ENCODE measurements at places on chromosomes 6 and 20. TPM values are rescaled to one million over a fixed set of nuclear protein-coding genes. Genes with fewer than 3 reads are reported as not detected.

RALGAPA2 gene
- total RNA-seq = 33.6 TPM

ADGRF5 gene
- total RNA-seq = not detected

FAM83C gene
- not detected for total RNA-seq

SYNJ2 gene
- 17.2 TPM for total RNA-seq

GRCh38 chr20:60058879-60059278, 100.7 kb downstream of the CDH26 start:
- DNase-seq = no peak

- no peak for DNase-seq
Measured at GRCh38 chr6:38024908-38025307, 205.4 kb downstream of the ZFAND3 start.

DNA sequence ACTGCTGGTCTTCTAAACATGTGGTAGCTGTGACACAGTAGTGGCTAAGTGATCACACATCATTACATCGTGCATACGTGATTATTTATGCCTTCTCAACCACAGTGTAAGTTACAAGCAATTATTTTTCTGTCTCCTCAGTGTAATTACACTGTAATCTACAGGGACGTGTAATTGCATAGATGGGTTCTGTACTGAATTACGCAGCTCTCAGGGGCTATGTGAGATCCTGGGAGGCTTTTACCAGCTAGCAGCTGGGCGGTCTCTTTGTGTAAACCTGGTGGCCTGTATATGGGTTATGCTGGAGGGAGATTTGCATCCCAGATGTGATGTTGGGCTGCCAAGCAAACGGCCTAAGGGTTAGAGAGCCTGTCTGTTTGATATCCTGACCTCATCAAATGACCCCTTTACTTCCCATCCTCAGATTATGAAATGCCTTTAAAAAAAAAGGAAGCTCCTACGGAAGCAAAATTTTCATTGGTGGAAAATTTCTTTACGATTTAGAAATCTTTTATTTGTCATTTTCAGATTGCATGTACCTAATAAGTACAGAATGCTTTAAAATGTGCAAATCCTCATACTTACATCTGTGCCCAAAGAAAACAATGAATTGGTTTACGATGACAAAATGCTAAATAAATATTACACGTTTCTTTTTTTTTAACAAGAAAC, 402.8 kb upstream of the JAG1 start:
- DNase-seq = no peak

- no peak for DNase-seq
Measured at GRCh38 chr6:43128926-43129325, 42.1 kb upstream of the SRF start.

GRCh38 chr6:11785774-11786579, 7.4 kb upstream of the ADTRP start:
- DNase-seq = peak; percentile 34

GRCh38 chr6:56526860-56527544, 115.7 kb downstream of the DST start:
- no peak for DNase-seq

All from CD4-positive, alpha-beta memory T cell (primary cell).